HepG2 (cell line): ENCODE measurements at places on chromosomes 16 and 17. TPM values are rescaled to one million over a fixed set of nuclear protein-coding genes. Genes with fewer than 3 reads are reported as not detected.

The FNDC8 gene
- not detected in 2 replicates for total RNA-seq

The SMIM5 gene
- not detected in 2 replicates for total RNA-seq

The UQCRC2 gene
- 536 and 704 TPM in 2 replicates for total RNA-seq

DNA sequence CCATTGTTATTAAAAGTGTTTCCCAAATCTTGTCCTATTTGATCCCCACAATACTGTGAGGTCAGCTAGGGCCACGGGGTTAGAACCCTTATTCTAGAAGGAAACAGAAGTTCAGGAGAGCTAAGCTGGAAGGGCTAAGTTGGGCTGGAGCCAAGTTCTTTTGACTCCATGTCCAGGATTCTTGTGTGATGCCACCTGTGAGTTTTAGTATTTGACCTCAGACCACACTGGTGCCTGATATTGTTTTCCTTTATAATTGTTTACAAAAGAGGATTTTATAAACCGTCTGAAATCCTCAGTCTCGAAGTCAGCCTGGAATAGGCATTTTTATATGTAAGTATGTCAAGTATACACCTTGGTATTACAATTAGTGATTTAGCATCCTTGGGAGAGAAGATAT lies 332.7 kb downstream of the CBLN1 start:
- H3K4me1 ChIP-seq = no peaks in the 10 kb centered on the region
- no peak for DNase-seq
- H3K36me3 ChIP-seq = no peaks in the 10 kb centered on the region
- H3K27me3 ChIP-seq = peaks cover 2% of the 10 kb centered on the region
- no peak overlapping the region for H3K27ac ChIP-seq

GRCh38 chr17:56786989-56787482 lies 46.7 kb downstream of the C17orf67 start:
- H3K36me3 ChIP-seq = no peaks in the 10 kb centered on the region
- H3K27ac ChIP-seq = no peak overlapping the region
- no peak overlapping the region for H3K4me3 ChIP-seq
- H3K4me1 ChIP-seq = peaks cover 26% of the 10 kb centered on the region
- H3K27me3 ChIP-seq = no peaks in the 10 kb centered on the region; the same call in 1 of the 2 replicates
